Epithelial cell of prostate (primary cell): ENCODE measurements at places on chromosomes 13 and 19.

GRCh38 chr13:26949701-26950502 lies 189.3 kb upstream of the GPR12 start:
- DNase-seq = no peak

GRCh38 chr13:95360052-95360451 lies 58.8 kb upstream of the ABCC4 start:
- no peak for DNase-seq

DNA sequence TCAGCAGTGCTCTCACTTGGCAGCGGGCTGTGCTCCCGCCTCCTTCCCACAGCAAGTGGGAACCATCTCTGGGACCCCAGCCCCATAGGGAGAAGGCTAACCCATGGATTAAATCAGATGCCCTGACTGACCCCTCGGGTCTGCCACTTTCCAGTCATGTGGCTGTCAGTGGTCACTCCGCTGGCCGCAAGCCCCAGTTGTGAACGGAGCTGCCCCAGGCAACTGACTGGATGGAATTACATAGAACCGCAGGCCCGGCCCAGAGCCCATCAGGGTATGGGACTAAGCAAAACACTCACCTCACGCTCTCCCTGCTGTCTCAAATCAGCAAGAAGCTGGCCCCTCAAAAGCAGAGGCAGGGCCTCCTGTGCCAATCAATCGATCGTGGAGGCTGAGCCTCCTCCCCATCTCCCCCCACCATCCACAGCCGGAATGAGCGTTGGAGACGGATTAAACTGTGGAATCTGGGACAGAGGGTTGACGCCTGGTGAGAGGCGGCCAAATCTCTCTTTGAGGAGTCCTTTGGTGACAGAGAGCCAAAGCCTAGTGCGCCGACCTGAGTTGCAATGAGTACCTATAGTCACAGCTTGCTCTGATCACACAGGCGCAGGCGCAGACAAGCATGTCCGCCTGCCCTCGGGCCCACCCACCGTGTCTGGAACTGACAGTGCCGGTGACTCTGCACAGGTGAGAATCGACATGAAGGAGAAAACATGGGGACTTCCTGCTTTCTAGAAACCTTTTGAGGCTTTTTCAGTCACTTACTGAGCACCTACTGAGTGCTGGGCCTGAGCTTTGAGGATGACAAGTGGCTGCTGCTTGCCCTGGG lies 38.7 kb downstream of the PBX4 start:
- DNase-seq = no peak

DNA sequence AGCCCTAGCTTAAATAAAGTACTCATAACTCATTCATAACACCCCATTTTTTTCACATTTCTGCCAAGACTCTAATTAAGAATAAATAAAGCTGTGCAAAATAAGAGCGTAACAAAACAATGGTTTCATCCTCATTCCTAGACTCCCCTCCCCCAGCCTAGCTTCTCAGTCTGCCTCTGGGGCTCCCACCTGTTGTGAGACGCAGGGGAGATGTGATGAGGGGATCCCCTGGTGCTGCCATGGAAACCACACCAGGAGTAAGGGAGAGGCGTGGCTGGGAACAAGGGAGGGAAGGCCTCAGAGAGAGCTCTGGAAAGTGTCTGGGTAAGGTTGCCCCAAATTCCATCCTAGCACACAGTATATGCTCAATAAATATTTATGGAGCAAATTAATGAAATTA lies 93.3 kb upstream of the USP29 start:
- DNase-seq = no peak

GRCh38 chr19:14149509-14149994 lies 13.2 kb upstream of the ASF1B start:
- DNase-seq = no peak
